ENCODE measurements at places on chromosomes 2 and 18.

DNA sequence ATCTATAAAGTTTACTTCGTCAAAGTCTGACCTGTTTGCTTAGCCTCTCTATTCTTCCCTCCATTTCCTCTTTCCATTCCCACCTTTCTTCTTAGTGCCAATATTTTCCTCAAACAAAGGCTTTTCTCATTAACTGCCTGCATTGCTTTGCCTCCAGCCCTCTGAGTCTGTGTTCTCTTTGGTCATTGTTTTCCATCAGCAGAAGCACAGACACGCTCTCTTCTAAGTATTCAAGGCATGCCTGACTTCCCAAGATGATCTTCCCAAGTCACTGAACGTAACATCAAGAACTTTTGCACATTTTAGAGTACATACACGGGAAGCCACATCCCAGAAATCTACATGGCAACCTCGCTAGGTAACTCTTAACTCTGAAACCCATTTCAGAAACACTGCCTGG, 32.6 kb upstream of the ANXA4 start:
- DNase-seq = no peak

DNA sequence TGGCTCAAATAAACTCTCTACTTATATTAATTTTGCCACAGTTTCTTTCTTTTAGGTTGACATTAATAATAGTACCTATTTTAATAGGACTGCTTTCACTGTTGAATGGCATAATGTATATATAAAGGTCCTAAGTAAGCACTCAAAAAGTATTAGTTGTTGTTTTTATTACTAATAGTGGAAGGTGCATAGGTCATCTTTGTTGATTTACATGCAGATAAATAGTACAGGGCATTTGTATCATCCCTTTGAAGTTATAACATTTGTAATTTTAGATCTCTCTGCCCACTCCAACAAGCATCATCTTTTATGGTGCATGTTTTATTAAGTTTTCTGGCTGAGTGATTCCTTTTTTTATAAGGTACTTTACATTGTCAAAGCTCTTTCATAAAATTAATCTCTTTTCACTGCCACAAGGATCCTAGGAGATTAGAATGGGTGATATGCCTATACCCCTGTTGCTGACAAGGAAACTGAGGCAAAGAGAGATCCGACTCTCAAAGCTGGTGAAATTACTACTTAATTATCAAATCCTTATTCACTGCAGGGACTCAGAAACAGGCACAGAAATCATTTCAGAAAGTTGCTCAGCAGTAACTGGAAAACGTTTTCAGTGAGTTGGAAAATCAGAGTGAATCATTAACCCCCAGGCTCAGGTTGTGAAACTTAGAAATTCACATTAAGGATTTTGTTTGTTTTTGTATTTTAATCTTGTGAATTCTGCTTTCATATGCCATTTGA, 299.6 kb downstream of the AGPS start:
- no peak for DNase-seq

- DNase-seq = peak; percentile 73
These were observed 41.9 kb upstream of the PTMA start for GRCh38 chr2:231666171-231667095.

DNA sequence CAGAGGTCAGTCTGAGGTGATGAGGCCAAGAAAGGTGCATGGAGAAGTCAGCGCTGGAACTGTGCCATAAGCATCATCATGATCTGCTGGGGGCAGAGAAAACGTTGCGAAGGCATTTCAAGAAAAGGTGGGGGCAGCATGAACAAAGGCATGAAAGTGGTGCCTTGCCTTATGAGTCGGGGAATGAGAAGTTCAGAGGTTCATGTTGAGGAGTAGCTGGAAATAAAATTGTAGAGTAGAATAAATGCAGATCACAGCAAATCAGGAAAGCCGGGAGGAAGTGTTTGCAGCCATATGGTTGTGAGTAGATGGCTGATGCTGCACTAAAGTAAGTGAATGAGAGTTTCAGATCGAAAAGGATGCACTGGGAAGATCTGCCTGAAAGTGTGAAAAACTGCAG, 72.1 kb upstream of the ARL5A start:
- DNase-seq = no peak

- no peak for DNase-seq
These were observed 98.1 kb downstream of the CRIM1 start for GRCh38 chr2:36453652-36454051.

- DNase-seq = no peak
These were observed 7.9 kb downstream of the BOK start for GRCh38 chr2:241566468-241566867.

DNA sequence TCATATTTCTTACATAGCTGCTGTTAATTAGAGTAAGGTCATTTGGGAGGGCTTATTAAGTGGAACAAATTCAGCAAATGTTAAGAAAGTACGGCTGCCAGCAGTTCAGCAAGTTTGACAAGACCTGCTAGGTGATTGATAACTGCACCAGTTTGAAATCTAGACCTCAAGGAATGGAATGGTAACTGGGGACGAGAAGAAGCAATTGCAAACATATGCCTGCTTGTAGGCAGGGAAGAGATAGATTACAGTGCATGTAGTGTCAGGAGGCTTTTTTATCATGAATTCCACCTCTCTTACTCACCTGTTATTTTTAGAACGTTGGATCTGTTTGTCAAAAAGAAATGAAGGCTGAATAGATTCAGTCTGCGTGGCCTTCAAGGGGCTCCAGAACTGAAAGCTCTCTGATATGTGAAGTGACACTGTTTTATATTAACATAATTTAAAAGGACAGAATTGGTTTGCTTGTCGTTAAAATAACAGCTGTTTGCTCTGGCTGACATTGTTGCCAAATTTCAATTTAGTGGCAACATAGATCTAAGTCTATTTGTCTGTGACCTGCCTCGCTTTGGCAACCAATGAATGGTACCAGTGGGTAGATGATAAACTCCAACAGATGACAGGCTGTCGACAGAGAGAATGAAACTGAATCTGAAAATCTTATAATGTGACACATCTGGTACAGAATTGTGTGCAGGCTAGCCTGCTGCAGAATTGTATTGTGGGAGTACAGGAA, 199.3 kb downstream of the ZNF407 start:
- DNase-seq = no peak

- DNase-seq = no peak
These were observed 549.5 kb upstream of the ID2 start for GRCh38 chr2:8132351-8132831.
